Germinal center (tissue), 1 donor: ENCODE measurements at places on chromosomes 2 and 18.

DNA sequence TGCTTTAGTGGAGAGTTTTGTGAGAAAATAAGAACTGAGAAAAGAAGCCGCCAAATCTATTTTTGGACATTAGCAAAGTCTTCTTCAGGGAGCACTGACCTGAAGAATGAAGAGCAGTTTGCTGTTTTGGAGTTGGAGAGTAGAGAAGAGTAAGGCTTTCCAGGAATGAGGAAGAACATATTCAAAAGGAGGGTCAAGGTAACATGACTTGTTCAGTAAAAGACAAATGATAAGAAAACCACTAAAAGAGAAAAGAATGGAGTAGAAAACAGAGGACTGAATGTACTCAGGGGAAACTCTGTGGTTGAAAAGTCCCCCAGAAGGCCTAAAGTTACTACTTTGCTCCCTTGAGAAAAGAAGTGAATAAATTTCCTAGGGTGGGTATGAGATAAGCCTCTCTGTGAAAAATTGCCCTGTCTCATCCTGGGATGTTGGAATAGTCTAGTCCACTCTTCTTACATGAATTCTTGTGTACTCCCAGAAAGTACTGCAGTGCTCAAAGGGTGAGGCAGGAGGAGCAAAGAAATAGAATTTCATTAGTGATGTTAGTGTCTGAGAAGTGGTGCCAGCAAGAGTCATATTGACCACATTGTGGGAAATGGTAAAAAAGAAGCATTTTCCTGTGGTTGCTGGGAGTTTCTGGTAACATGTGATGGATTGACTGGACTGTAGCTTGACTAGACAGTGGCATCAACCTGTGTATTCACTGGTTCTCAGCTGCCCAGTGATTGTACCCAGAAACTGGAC is 27.8 kb downstream of the MBD5 start:
- no peak for DNase-seq

DNA sequence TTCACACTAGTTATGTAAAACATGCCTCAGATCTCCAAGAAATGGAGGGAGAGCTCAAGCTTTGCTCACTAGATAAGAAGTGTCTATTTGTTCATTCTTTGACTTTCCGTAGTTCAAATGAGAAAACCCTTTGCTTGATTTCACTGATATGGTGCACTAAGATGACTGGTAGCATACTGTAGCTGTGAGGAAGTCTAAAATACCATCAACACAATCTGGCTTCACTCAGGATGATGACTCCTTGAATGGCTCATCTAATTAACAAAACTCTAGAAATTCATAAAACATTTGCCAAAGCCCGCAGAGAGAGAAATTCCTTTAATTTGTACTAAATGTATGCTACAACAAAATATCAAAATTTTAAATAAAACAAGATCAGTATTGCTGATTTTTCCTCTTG is 152.8 kb upstream of the STK17B start:
- DNase-seq, result no peak

- no peak for DNase-seq
Observed at GRCh38 chr18:63213331-63213900, 106.2 kb downstream of the BCL2 start.

DNA sequence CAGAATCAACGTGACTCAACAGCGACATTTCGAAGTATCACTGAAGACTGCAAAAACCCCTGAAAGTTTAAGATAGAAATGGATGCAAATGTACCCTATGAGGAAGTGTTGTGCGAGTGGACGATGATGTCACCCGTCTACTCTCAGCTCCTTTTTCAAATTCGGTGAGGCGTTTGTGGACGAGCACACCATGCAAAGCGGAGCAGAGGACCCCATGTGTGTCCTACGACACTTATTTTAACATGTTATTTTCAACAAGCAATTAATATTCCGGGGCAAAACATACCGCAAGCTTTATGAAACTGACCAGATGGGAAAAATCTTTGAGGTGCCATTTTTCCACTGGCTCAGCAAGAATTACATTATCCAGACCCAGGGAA is 2.0 kb downstream of the PXDN start:
- peak; percentile 72 for DNase-seq

GRCh38 chr2:135091681-135092080 is 39.6 kb downstream of the RAB3GAP1 start:
- DNase-seq, result no peak

DNA sequence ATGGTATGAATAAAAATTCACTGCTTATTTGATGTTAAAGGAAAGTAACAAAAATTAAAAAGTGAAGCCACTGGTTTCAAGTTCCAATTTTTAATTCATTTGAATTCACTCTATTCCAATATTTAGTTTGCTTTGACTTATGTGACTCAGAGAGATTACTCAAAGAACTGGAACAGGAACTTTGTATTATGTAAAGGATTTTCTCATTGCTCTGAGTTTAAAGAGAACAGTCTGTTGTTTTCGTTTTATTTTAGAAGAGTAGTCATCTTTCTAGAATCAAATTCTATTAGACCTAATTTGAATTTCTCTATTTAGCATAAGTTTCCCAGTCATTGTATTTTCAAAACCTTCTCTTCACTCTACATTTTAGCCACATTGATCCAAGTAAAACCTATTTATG is 300.1 kb upstream of the SLC8A1 start:
- DNase-seq, result no peak
